ENCODE measurements at places on chromosomes 3 and 15. TPM values are rescaled to one million over a fixed set of nuclear protein-coding genes. Genes with fewer than 3 reads are reported as not detected.

- peak; percentile 52 for DNase-seq
Measured at GRCh38 chr3:133662278-133662651, 524 bp upstream of the TOPBP1 start.

C3orf22 gene
- total RNA-seq: not detected

C3orf33 gene
- 1.5 TPM for total RNA-seq

DNA sequence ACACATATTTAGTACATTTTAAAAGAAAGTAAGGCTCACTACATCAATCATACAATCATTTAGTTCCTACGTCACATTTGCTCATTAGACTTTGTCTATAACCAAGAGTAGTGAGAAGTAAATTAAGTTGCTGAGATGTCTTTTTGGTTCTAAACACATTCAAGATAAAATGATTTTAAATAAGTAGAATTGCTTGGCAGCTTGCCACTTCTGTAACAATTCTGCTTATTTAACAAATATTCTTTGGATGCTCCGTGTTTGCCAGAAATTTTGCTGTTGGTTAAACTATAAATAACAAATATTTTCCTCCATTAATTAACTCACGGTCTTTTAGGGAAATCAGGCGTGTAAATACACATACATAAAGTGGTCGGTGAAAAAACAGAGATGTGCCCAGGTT lies 18.3 kb downstream of the SUCNR1 start:
- DNase-seq: no peak

GRCh38 chr3:116034794-116035193 lies 410.5 kb downstream of the LSAMP start:
- no peak for DNase-seq

DNA sequence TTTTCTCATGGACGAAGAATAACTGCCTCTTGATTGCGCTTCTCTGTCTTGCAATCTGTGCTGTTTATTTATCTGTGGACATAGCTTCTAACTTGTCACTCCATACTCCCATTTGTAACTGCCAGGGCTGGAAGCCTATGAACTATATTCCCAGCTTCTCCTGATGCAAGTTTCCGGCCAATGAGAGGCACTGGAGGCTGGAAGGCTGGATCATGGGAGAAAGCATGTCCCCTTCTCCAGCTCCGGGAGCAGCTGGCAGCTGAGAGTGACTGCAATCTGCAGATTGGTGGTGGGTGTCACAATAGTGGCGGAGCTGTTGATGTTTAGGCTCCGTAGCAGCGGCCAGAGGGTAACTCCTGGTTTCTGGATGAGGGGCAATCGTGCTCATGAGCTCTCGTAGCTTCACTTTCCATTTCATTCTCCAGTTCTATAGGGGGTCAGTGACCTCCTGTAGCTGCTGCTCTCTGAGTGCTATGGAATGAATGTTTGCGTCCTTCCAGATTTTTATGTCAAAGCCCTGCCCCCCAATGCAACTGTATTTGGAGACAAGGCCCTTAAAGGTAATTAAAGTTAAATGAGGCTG lies 35.7 kb upstream of the PCSK6 start:
- no peak for DNase-seq

Data from activated CD4-positive, alpha-beta T cell treated with anti-CD3 and anti-CD28 coated beads for 36 hours (primary cell).